ENCODE measurements at places on chromosomes 7 and 10. TPM values are rescaled to one million over a fixed set of nuclear protein-coding genes. Genes with fewer than 3 reads are reported as not detected.

Gene ANKRD26
- 4.1 TPM for total RNA-seq

Gene NPC1L1
- not detected for total RNA-seq

Gene C10orf120
- total RNA-seq, result not detected

Gene SLC18A3
- not detected for total RNA-seq

Gene BAZ1B
- 40.6 TPM for total RNA-seq

Gene RBM28
- total RNA-seq, result 20.9 TPM

Gene ANKRD61
- 0.40 TPM for total RNA-seq

Gene NODAL
- not detected for total RNA-seq

Gene OPALIN
- total RNA-seq, result not detected

Gene NPY4R2
- total RNA-seq, result not detected

Gene NOS3
- total RNA-seq, result 25.3 TPM

Gene KLF14
- total RNA-seq, result not detected

Gene VCL
- 168 TPM for total RNA-seq

Gene AQP1
- total RNA-seq, result 4.9 TPM

Gene BTBD16
- total RNA-seq, result not detected

Gene KLF6
- 71.8 TPM for total RNA-seq

Gene HKDC1
- not detected for total RNA-seq

Gene SPDYE8
- not detected for total RNA-seq

Gene SUN3
- not detected for total RNA-seq

Gene LIPF
- not detected for total RNA-seq

Gene TAS2R38
- not detected for total RNA-seq

Gene NYAP1
- 2.9 TPM for total RNA-seq

Gene PDK4
- 1.8 TPM for total RNA-seq

Gene BMPER
- total RNA-seq, result not detected

Gene ERV3-1
- 18.7 TPM for total RNA-seq

Gene WNT8B
- not detected for total RNA-seq

Gene DENND10
- 49.9 TPM for total RNA-seq

Gene CDH23
- not detected for total RNA-seq

Gene SLC13A1
- total RNA-seq, result not detected

Gene GGCT
- 42.1 TPM for total RNA-seq

Gene C7orf57
- 0.15 TPM for total RNA-seq

Gene CALHM3
- total RNA-seq, result not detected

Gene OR6B1
- total RNA-seq, result not detected

Gene IDE
- 24.5 TPM for total RNA-seq

Gene SLC26A5
- total RNA-seq, result not detected

Gene CHCHD1
- total RNA-seq, result 57.4 TPM

Gene COL26A1
- total RNA-seq, result not detected

Gene IDI2
- not detected for total RNA-seq

Gene TOMM7
- 85.7 TPM for total RNA-seq

Gene COMMD3
- 47.4 TPM for total RNA-seq

Gene ITIH5
- 0.30 TPM for total RNA-seq

Gene CALHM2
- 25.2 TPM for total RNA-seq

Gene CFTR
- 1.7 TPM for total RNA-seq

Data from mammary microvascular endothelial cell (primary cell).